Right atrium auricular region (tissue), 2 donors: ENCODE measurements at places on chromosomes 16 and 17.

GRCh38 chr17:10623737-10624338, 33.3 kb downstream of the MYH3 start:
- H3K27me3 ChIP-seq: no peaks in the 10 kb centered on the region
- H3K4me1 ChIP-seq: no peaks in the 10 kb centered on the region
- no peak overlapping the region for H3K4me3 ChIP-seq
- no peak overlapping the region for H3K27ac ChIP-seq
- H3K36me3 ChIP-seq: no peaks in the 10 kb centered on the region

GRCh38 chr17:15502369-15503112, 35.1 kb upstream of the CDRT4 start:
- H3K36me3 ChIP-seq: no peaks in the 10 kb centered on the region
- peak; percentile 95 for DNase-seq
- H3K4me3 ChIP-seq: peak overlapping the region; percentile 15
- no peaks in the 10 kb centered on the region for H3K4me1 ChIP-seq
- no peaks in the 10 kb centered on the region for H3K27me3 ChIP-seq

DNA sequence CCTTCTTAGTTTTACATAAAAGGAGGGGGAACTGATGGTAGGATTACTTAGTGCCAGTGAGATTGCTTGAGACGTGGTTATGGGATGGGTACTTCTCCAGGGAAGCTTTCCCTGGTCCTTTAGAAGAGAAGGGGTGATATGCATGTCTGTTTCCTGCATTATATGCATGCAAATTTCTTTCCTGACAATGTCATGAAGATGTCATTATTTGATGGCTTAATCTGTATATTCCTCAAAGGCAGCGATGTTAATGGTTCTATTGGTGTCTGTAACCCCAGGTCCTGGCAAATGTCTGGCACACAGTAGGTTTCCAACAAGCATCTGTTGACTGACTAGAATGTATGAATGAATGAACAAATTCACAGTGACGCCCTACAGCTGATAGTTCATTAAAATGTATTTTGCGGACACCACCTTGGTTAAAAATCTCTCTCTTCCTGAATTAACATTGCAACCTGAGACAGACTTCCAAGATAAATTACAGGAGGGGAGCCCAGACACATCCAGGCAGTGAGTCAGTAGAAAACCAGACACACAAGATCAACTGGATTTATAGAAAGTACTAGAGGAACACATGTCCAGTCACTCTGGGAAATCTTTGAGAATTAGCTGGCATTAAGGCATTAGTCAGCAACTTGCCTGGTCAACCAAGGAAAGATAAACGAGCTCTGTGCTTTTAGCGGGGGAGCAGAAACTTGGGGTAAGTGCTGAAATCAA, 293.4 kb downstream of the XYLT1 start:
- no peak overlapping the region for H3K4me3 ChIP-seq
- H3K27me3 ChIP-seq: no peaks in the 10 kb centered on the region
- peaks cover 5% of the 10 kb centered on the region for H3K36me3 ChIP-seq
- no peak for DNase-seq

- H3K27me3 ChIP-seq: no peaks in the 10 kb centered on the region
- no peak overlapping the region for H3K27ac ChIP-seq
- DNase-seq: no peak
- no peak overlapping the region for H3K4me3 ChIP-seq
- no peaks in the 10 kb centered on the region for H3K4me1 ChIP-seq
- H3K36me3 ChIP-seq: no peaks in the 10 kb centered on the region
Measured at GRCh38 chr16:69555437-69555836, 10.3 kb upstream of the NFAT5 start.

- H3K27ac ChIP-seq: peak overlapping the region; percentile 89
- H3K27me3 ChIP-seq: no peaks in the 10 kb centered on the region
- peaks cover 10% of the 10 kb centered on the region for H3K36me3 ChIP-seq
- H3K4me3 ChIP-seq: peak overlapping the region; percentile 67
- H3K4me1 ChIP-seq: no peaks in the 10 kb centered on the region
Measured at GRCh38 chr16:57801809-57802340, 416 bp downstream of the KIFC3 start.

GRCh38 chr16:25109643-25110042, 1.9 kb upstream of the LCMT1 start:
- DNase-seq: peak; percentile 89
- H3K27ac ChIP-seq: peak overlapping the region; percentile 83
- H3K36me3 ChIP-seq: no peaks in the 10 kb centered on the region
- no peaks in the 10 kb centered on the region for H3K27me3 ChIP-seq
- H3K4me3 ChIP-seq: no peak overlapping the region

DNA sequence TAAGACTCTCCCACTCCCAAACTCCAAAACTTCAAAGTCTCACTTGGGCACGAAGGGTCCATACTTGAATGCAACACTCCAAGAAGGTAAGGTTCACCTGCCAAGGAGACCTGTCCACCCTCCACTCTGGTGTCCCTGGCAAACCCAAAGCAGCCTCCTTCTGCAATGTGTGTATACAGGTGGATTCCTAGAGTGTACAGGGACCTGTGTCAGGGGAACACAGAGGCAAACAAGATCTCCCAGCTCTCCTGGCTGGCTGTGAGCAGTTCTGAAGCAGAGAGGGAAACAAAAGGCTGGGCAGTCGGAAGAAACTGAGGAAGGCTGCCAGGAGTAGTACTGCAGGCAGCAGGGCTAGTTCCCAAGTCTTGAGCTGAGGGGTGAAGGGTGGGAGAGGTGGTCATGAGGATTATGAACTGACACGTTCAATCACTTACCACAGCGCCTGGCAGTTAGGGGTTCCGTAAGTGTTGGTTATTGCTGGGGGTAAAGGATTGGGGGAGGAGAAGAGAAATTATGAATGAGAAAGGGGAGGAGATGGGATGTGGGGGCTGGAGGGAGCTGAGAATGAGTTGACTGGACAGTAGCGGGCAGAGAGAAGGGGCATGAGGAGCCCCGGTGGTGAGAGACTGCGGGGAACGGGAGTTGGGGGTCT, 795 bp downstream of the KCTD13 start:
- DNase-seq: no peak
- H3K27me3 ChIP-seq: no peaks in the 10 kb centered on the region

- DNase-seq: no peak
- H3K27ac ChIP-seq: no peak overlapping the region
- H3K4me1 ChIP-seq: no peaks in the 10 kb centered on the region
- H3K36me3 ChIP-seq: no peaks in the 10 kb centered on the region
- H3K27me3 ChIP-seq: no peaks in the 10 kb centered on the region
Measured at GRCh38 chr16:84042879-84043485, 387 bp upstream of the SLC38A8 start.
